ENCODE measurements at places on chromosomes 11 and 22. TPM values are rescaled to one million over a fixed set of nuclear protein-coding genes. Genes with fewer than 3 reads are reported as not detected.

The ACTN3 gene
- 0.05 TPM for polyA plus RNA-seq

The BIK gene
- polyA plus RNA-seq: 5.5 TPM

The TBRG1 gene
- 49.1 TPM for polyA plus RNA-seq

The SART1 gene
- polyA plus RNA-seq: 97.5 TPM

The GGTLC3 gene
- 0.07 TPM for polyA plus RNA-seq

The SERGEF gene
- 84.2 TPM for polyA plus RNA-seq

The B3GAT1 gene
- polyA plus RNA-seq: 0.43 TPM

The ADM2 gene
- 1.4 TPM for polyA plus RNA-seq

The C11orf24 gene
- 17.7 TPM for polyA plus RNA-seq

The RFPL3 gene
- 0.11 TPM for polyA plus RNA-seq

The VWCE gene
- 11.5 TPM for polyA plus RNA-seq
